ENCODE measurements at places on chromosomes 2 and 18. TPM values are rescaled to one million over a fixed set of nuclear protein-coding genes. Genes with fewer than 3 reads are reported as not detected.

Gene ABCG8
- not detected for total RNA-seq

Gene NMUR1
- total RNA-seq: 0.11 TPM

Gene SPP2
- total RNA-seq: not detected

Gene DLGAP1
- 0.31 TPM for total RNA-seq

Gene DDX18
- 172 TPM for total RNA-seq

Gene KCNG2
- total RNA-seq: not detected

Gene ANKRD39
- 18.3 TPM for total RNA-seq

GRCh38 chr2:111656894-111657293, 227.1 kb downstream of the ANAPC1 start:
- no peaks in the 10 kb centered on the region for H3K27me3 ChIP-seq
- H3K36me3 ChIP-seq: no peaks in the 10 kb centered on the region
- H3K4me1 ChIP-seq: no peaks in the 10 kb centered on the region
- no peak overlapping the region for H3K27ac ChIP-seq

DNA sequence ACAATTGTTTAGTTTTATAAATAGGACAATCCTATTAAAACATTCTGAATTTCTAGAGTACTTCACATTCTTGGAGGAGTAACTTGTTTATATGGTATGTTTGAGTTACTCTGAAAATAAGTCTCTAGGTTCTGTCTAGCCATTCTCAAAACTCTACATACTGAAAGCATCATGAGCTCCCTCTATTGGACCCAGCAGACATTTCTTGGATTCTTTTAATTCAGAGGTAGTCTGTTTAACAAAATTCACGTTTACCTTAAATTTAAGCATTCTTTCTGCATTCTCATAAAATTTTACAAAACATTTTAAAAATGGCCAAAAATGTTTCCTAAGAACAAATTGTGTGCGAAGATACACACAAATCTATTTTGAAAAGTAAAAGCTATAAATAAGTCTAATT, 15.3 kb downstream of the SP9 start:
- H3K27me3 ChIP-seq: peaks cover 3% of the 10 kb centered on the region
- no peak overlapping the region for H3K27ac ChIP-seq
- H3K4me1 ChIP-seq: no peaks in the 10 kb centered on the region

DNA sequence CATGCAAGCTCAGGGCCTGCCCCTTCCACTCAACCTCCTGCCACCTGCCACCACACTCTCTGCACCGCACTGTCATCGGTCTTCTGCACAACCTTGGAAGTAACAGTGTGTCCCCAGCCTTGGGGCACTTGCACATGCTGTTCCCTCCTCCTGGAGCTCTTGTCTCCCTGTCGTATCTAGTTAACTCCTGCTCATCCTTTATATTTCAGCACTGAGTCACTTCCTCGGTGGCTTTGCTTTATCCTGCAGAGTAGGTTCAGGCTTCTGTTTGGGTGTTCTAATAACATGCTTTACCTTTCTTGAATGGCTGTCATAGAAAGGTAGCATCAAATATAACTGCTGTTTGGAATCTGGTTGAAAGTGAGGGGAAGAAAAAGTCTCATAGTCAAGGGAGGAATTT, 25.3 kb downstream of the PAX8 start:
- peak overlapping the region; percentile 34 for H3K27ac ChIP-seq
- no peak overlapping the region for H3K4me3 ChIP-seq
- DNase-seq: no peak
- H3K4me1 ChIP-seq: peaks cover 74% of the 10 kb centered on the region
- H3K27me3 ChIP-seq: no peaks in the 10 kb centered on the region

GRCh38 chr2:227188292-227188691, 23.9 kb downstream of the COL4A3 start:
- H3K4me1 ChIP-seq: no peaks in the 10 kb centered on the region
- H3K27me3 ChIP-seq: peaks cover 4% of the 10 kb centered on the region
- no peak overlapping the region for H3K4me3 ChIP-seq

DNA sequence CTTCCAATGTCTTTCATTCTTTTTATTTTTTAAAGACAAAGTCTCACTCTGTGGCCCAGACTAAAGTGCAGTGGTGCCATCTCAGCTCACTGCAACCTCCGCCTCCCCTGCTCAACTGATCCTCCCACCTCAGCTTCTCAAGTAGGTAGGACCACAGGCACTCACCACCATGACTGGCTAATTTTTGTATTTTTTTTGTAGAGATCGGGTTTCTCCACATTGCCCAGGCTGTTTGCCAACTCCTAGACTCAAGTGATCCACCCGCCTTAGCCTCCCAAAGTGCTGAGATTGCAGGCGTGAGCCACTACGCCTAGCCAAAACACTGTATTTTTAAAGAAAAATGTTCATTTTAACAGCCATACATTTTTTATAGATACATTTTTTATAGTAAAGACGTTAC, 12.7 kb downstream of the GCKR start:
- no peaks in the 10 kb centered on the region for H3K27me3 ChIP-seq
- H3K4me3 ChIP-seq: no peak overlapping the region
- H3K4me1 ChIP-seq: no peaks in the 10 kb centered on the region
- no peaks in the 10 kb centered on the region for H3K36me3 ChIP-seq
- DNase-seq: no peak
- no peak overlapping the region for H3K27ac ChIP-seq

DNA sequence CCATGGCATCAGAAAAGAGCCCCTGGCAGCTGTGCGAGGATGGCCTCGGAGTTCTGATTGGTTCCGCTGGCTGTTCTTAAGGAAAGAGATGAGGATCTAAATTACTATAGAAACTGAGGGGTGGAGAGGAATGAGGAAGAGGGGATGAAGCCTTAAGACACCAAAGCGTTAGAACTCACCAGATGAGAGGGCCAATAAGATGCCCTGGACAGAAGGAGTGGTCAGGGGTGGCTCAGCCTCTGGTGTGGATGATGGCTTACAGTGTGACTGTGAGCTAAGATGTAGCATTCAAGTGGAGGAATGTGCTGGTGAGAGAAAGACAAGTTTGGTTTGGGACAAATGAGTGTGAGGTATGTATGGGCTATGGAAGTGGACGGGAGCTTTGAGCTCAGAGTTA, 97.8 kb downstream of the ZFP36L2 start:
- no peaks in the 10 kb centered on the region for H3K27me3 ChIP-seq
- peaks cover 86% of the 10 kb centered on the region for H3K4me1 ChIP-seq
- H3K27ac ChIP-seq: peak overlapping the region; percentile 83

GRCh38 chr2:7020468-7020867, 103.3 kb downstream of the RNF144A start:
- H3K27ac ChIP-seq: no peak overlapping the region
- DNase-seq: no peak
- no peaks in the 10 kb centered on the region for H3K4me1 ChIP-seq
- H3K27me3 ChIP-seq: no peaks in the 10 kb centered on the region

DNA sequence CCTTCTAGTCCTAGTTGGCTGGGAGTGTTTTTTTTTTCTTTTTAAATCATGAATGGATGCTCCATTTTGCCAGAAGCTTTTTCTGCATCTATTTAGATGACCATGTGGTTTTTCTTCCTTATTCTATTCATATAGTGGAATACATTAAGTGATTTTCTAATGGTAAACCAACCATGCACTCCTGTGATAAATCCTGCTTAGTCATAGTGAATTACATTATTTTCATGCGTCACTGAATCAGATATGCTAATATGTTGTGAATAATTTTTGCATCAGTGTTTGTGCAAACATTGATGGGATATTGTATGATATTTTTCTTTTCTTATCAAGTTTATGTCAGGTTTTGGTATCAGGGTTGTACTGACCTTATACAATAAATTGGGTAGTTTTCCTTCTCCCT, 229.3 kb upstream of the REV1 start:
- no peak overlapping the region for H3K27ac ChIP-seq
- no peak for DNase-seq
- no peaks in the 10 kb centered on the region for H3K4me1 ChIP-seq

GRCh38 chr18:37341016-37341415, 224.6 kb downstream of the CELF4 start:
- no peak for DNase-seq
- H3K36me3 ChIP-seq: no peaks in the 10 kb centered on the region
- H3K4me3 ChIP-seq: no peak overlapping the region
- H3K27me3 ChIP-seq: no peaks in the 10 kb centered on the region

GRCh38 chr2:150441226-150441625, 46.2 kb downstream of the RND3 start:
- no peaks in the 10 kb centered on the region for H3K27me3 ChIP-seq
- H3K4me1 ChIP-seq: no peaks in the 10 kb centered on the region
- no peak for DNase-seq
- no peak overlapping the region for H3K27ac ChIP-seq
- H3K4me3 ChIP-seq: no peak overlapping the region
- no peaks in the 10 kb centered on the region for H3K36me3 ChIP-seq

DNA sequence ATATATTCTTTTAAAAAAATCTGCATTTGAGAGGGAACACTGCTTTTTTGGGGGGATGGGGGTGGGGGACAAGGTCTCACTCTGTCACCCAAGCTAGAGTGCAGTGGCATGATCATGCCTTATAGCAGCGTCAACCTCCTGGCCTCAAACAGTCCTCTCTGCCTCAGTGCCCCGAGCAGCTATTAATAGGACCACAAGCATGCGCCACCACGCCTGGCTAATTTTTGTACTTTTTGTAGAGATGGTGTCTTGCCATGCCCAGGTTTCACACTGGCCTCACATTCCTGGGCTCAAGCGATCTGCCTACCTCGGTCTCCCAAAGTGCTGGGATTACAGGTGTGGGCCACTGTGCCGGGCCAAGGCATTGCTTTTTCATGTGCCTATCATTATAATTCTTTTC, 154.2 kb downstream of the ATAD2B start:
- no peak for DNase-seq
- H3K27me3 ChIP-seq: no peaks in the 10 kb centered on the region
- no peak overlapping the region for H3K4me3 ChIP-seq

DNA sequence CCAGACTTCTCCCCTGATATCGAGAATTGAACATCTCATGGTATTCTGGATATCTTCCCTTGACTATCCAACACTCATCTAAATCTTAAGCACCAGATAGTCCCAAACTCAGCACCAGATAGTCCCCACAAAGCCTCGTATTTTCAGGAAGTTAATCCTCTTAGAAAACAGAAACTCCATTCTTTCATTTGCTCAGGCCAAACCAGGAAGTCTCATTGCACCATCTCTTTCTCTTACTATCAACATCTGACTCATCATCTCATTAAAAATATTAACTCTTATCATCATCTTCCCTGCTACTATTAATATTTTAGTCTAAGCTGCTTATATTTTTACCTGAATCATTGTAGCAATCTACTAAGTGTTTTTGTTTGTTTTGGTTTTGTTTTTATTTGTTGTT, 286.4 kb downstream of the GALNT13 start:
- no peaks in the 10 kb centered on the region for H3K27me3 ChIP-seq
- no peaks in the 10 kb centered on the region for H3K4me1 ChIP-seq
- no peak overlapping the region for H3K27ac ChIP-seq
- no peak for DNase-seq
- no peaks in the 10 kb centered on the region for H3K36me3 ChIP-seq
- H3K4me3 ChIP-seq: no peak overlapping the region

DNA sequence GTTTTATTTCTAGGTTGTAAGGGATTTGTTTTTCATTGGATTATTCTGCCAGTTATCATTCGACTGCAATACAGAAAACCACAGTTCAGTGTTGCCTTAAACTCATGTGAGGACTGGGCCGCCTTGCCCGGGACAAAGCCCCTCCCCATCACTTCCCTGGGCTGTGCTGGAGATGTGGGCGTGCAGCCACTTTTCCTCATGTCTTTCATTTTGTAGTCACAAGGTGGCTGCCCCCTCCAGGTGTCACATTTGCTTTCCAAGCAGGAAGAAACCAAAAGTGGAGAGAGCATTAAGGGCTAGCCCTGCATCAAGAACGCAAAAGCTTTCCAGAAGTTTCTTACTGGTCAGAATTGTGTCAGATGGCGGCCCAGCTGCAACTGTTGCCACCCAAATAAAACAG, 492.5 kb upstream of the ID2 start:
- no peak for DNase-seq
- no peak overlapping the region for H3K4me3 ChIP-seq
- H3K4me1 ChIP-seq: no peaks in the 10 kb centered on the region
- H3K27me3 ChIP-seq: no peaks in the 10 kb centered on the region
- no peak overlapping the region for H3K27ac ChIP-seq

- no peak overlapping the region for H3K4me3 ChIP-seq
- H3K36me3 ChIP-seq: no peaks in the 10 kb centered on the region
- no peaks in the 10 kb centered on the region for H3K4me1 ChIP-seq
- H3K27me3 ChIP-seq: peaks cover 11% of the 10 kb centered on the region
- no peak for DNase-seq
- no peak overlapping the region for H3K27ac ChIP-seq
These were observed 148.7 kb downstream of the DYSF start for GRCh38 chr2:71602115-71602495.

- DNase-seq: no peak
- no peak overlapping the region for H3K4me3 ChIP-seq
- H3K27me3 ChIP-seq: no peaks in the 10 kb centered on the region
- H3K27ac ChIP-seq: no peak overlapping the region
These were observed 37.7 kb upstream of the SYT4 start for GRCh38 chr18:43314941-43315340.

DNA sequence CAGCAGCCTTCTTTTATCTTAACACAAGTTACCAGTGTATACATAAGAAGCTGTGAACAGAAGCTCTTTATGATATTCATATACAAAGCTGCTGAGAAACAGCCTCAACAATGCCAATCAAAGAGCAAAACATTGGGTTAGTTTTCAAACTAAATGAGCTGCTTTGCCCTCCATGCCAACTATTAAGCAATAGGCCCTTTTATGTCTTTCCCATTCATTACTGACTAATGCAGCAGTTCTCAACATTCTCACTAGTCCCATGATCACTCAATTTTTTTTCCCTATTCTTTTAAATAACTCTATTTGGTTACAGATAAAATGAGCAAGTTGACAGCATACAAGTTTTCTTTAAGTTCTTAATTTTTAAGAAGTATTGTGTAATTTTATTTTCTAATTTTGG, 57.9 kb upstream of the FRZB start:
- DNase-seq: no peak
- H3K4me3 ChIP-seq: no peak overlapping the region
- H3K27ac ChIP-seq: no peak overlapping the region
- H3K4me1 ChIP-seq: no peaks in the 10 kb centered on the region

DNA sequence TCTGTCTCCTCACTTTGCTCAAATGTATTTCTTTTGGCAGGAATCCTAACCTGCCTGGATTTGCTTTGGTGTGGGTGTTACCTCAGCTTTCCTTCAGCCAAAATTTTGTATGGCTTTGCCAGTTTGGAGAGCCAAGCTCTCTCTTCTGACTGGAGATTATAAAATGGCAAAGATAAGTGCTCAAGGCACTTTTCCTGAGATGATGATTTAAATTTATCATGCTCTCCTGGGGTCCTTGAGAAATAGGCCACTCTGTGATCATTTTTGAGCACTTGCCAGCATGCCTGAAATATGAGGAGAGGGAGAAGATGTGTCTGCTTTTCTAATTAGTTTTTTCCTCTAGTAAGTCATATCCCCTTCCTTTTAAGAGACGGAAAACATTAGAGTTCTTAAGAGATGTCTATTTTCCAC, 683.0 kb downstream of the SLC4A3 start:
- no peaks in the 10 kb centered on the region for H3K36me3 ChIP-seq
- no peak overlapping the region for H3K27ac ChIP-seq
- no peaks in the 10 kb centered on the region for H3K4me1 ChIP-seq
- DNase-seq: no peak
- no peaks in the 10 kb centered on the region for H3K27me3 ChIP-seq
- H3K4me3 ChIP-seq: no peak overlapping the region

- H3K4me1 ChIP-seq: no peaks in the 10 kb centered on the region
- H3K36me3 ChIP-seq: no peaks in the 10 kb centered on the region
- no peaks in the 10 kb centered on the region for H3K27me3 ChIP-seq
These were observed 11.4 kb upstream of the PER2 start for GRCh38 chr2:238299803-238300202.

- H3K27me3 ChIP-seq: no peaks in the 10 kb centered on the region
- no peak for DNase-seq
- H3K27ac ChIP-seq: no peak overlapping the region
- no peak overlapping the region for H3K4me3 ChIP-seq
- H3K4me1 ChIP-seq: peaks cover 8% of the 10 kb centered on the region
- H3K36me3 ChIP-seq: no peaks in the 10 kb centered on the region
These were observed 7.4 kb upstream of the RMC1 start for GRCh38 chr18:23495723-23496440.
